Stimulated activated CD8-positive, alpha-beta memory T cell treated with anti-CD3 and anti-CD28 coated beads, Interleukin-7, amount 100 ng/mL, for 4 hours (primary cell): ENCODE measurements at places on chromosomes 6 and 20.

GRCh38 chr20:38885357-38885756, 40.9 kb upstream of the FAM83D start:
- DNase-seq = no peak

DNA sequence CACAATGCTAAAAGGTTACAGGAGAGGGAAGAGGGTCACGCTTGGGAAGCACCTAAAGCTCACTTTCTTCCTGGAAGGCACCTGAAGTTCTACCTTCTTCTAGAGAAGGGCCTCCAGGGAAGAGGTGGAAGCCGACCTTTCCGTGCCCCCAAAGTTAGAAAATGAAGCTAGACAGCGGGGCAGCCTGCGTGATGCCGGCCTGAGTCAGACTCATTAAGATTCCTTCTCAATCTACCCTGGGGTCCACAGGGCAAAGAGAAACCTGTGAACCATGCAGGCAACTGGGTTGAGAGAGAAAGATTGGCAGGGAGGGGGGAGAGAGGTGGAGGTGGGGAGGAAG, 54.8 kb upstream of the CCDC167 start:
- DNase-seq = no peak

DNA sequence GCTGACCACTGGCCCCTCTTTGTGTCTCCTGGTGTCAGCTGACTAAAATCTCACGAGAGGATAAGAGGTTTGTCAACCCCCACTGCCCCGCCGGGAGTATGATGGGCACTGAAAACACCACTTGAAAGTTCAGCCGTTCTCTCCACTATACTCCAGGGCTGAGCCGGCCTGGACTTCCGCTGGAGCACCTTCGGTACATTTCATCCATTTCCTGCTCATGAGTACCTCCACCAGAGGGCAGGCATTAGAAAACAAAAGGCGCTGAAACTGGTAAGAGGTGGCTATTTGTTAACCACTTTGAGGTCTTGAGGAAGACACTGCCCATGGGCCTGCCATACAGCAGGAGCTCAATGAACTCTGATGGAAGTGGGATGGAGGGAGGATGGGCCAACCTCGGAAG, 17.9 kb upstream of the ANKRD60 start:
- DNase-seq = no peak

GRCh38 chr6:125120054-125120590, 33.5 kb upstream of the TPD52L1 start:
- no peak for DNase-seq

GRCh38 chr6:148658681-148659430, 88.0 kb upstream of the UST start:
- DNase-seq = no peak

DNA sequence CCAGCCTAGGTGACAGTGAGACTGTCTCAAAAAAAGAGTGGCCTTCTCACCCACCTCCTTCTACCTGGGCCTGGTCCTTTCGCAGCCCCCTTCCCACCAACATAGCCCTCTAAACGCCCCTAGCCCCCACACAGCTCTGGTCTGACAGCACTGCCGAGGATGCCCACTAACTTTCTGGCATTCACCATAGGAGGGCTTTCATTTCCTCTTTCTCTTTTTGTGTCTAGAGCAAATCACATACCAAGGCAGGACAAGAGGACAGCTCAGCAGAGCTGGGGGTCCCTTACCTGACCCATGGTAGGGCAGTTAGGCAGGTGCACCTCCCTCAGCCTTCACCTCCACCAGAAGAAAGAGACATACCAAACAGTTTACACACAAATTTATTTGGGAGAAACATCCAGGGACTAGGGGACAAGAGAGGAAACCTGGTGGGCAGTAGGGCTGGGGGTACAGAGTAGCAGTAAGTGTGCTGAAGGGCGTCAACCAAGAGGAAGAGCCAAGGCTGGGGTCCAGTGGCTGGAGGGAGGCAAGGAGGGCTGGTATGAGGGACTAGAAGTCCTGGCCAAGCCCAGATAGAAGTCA, 4.5 kb downstream of the LY6G5C start:
- DNase-seq = no peak

- no peak for DNase-seq
These were observed 45.1 kb downstream of the TRERF1 start for GRCh38 chr6:42406306-42407280.

DNA sequence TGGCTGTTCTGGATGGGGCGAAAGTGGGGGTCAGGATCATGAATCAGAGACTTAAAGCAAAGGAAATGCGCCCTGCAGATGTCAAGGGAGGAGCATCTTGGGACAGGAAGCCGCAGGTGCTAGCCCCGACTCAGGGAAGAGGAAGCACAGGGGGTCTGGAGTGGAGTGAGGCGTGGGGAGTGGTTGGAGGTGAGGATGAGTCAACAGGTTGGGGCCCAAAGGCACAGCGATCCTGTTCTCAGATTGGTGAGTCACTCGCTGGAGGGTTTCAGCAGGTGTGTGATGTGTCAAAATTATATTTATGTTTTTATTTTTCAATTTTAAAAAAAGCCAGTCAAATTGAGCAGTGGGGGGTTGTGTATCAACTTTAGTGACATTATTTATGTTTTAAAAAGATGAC, 19.0 kb downstream of the PACSIN1 start:
- DNase-seq = peak; percentile 63

- no peak for DNase-seq
These were observed 10.9 kb upstream of the TMEM14B start for GRCh38 chr6:10736731-10737130.

GRCh38 chr6:32133786-32134185, 3.7 kb upstream of the FKBPL start:
- no peak for DNase-seq

GRCh38 chr6:149031859-149032598, 285.2 kb downstream of the UST start:
- DNase-seq = no peak

GRCh38 chr6:25477006-25477590, 174.9 kb upstream of the SCGN start:
- no peak for DNase-seq

GRCh38 chr20:50834599-50835005, 39.7 kb downstream of the BCAS4 start:
- DNase-seq = no peak

DNA sequence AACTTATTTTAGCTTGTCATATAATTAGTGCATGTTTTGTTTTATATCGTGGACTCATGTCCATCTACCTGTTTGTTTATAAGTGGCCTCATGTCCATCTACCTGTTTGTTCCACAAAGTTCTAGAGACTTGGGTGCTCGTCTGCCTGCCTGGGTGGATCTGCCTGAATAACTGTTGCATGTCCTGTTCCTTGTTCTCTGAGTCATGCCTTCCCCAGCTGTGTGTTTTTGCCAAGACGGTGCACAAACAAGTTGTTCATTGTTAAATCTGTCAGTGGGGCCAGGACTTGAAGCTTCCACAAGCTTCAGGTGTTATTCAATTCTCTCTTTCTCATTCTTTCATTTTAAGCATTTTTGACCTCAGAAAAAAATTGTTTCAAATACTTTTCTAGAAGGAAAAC, 358.0 kb upstream of the CITED2 start:
- no peak for DNase-seq

- DNase-seq = no peak
These were observed 855.8 kb upstream of the CITED2 start for GRCh38 chr6:140230282-140230681.

- no peak for DNase-seq
These were observed 147.0 kb downstream of the DTNBP1 start for GRCh38 chr6:15515660-15516375.

DNA sequence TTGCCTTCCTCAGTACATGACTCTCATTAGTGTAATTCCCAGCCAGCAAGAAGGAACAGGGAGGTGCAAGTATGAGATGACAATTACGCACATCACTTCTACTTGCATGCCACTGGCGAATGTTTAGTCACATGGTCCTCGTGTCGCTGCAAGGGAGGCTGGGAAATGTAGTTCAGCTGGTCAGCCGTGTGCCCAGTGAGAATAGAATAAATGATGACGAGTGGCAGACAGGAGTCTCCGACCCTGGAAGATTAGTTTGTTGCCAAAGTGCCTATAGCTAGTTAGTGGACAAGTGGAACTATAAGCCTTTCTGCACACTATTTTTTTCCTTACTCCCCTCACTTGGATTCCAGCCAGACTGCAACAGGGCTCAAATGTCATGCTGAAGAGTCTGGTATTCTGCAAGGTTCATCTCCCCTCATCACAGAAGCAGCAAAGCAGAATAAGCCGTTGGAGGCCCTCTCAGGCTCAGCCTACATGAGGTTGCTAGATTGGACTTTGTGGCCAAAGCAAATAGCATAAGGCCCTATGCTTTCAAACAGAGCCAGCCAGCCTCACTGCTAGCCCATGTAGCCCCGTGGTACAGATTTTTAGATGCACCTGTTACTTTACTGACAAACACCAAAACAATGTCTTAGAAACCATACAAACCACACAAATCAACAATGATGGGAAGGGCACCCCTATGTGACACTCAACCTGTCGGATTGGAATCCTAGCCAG, 9.7 kb downstream of the LINC00237 start:
- no peak for DNase-seq
